ENCODE measurements at places on chromosomes 7 and 10.

DNA sequence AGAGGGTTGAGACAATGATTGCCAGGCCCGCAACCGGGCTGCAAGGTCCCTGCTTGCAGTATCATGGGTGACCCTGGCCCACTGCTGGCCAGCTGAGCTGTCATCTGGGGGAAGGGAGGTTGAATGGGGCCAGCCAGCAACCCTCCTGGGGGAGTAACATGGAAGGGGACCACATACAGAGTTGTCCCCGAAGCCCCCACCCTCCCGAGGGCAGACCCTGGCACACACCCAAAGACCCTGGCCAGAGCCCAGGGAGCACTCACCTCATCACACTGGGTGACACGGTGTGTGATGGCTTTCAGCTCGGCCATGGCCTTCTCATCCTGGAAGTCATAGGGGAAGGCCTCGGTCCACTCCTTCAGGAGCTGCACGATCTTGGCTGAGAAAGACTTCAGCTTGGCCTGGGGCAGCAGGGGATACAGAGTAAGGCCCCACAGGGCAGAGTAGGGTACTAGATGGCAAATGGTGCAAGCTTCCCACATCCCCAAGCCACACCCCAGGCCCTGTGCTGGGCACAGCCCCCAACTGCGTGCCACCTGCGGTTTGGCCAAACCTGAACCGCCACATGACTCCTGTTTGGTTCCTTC, 63.4 kb downstream of the CSGALNACT2 start:
- peak; percentile 74 for DNase-seq

- DNase-seq: no peak
Measured at GRCh38 chr10:101282947-101283346, 53.7 kb upstream of the LBX1 start.

DNA sequence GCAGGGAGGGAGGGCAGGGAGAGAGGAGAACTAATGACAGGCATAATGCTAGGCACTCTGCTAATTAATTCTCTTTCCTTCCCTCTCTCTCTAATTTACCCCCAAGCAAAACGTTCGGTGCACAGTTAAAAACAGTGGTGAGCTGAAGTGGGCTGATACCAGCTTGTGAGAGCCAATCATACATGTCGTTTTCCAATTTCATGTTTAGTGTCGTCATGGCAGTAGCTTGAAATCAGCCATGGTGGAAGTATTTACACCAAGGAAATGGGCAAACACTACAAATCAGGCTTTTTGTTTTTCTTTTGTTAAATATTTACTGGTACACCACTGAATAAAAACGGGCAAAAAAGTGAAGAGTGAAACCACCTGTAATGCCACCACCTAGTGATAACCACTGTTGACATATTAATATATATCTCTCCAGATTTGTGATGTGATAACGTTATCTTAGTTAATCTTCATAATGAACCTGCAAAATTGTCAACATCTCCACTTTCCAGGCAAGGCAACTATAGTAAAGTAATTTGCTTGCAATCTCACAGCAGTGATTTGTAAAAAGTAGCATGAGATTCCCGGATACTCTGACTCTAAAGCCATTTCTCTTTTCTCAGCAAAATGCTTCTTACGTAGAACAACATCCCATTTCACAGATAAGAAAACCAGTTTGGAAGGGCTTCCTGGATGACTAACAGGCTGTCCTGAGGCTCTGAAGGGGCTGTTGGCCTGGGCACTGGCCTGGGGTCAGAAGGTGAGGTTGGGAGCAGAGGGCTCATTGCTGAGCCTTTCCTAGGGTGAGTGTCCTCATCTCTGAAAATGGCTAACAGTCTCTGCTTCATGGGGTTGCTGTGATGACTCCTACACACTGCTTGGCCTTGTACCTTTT, 83.7 kb downstream of the ATXN7L1 start:
- DNase-seq: no peak

DNA sequence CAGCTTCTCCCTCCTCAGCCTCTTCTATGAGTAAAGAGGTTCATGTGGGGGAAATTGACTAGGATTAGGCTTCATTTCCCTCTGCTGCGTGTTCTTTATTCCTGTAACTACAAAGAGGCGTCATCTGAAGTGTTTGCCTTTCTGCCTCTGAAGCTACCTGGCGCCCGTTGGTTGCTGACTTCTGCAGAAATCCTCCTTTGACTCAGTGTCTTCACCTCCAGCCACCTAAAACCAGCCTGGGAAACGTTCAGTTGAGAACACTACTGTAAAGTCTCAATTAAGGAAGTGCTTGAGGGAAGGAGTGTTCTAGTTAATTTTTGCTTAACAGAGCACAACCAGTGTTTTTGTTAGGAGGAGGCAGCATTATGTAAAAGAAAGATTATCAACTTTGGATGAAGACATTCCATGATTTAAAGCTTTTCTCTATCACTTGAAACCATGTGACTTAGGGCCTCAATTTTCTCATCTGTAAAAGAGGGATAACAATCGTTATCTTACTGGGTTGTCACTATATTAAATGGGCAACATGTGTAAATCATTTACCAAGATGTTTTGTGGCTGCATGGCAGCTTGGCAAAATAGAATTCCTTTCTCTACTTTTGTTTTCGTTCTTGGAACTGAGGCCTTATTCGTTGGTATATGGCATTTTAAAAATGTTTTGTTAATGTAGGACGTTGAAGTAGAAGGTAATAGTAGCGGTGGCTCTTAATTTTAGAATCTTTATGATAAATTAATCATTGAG, 642.9 kb downstream of the SDK1 start:
- no peak for DNase-seq

DNA sequence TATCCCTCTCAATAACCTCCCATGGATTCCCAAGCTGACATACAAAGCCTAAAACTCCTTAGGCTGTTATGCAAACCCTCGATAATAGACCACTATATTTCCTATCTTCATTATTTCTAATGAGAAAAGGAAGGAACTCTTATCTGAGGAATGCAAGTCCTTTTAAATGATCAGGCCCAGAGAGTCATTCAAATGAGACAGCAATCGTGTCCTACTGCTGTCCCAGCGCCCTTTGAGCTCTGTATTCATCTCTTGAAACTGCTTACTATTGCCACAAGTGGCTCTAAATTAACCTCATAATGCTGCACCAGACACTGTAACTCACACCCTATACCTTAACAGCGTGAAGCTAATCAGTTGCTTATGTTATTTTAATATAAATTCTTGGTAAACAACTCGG, 182.1 kb upstream of the NAMPT start:
- no peak for DNase-seq

GRCh38 chr7:3301831-3302618, 973 bp downstream of the SDK1 start:
- no peak for DNase-seq

- DNase-seq: no peak
Measured at GRCh38 chr10:110648692-110649346, 4.7 kb downstream of the RBM20 start.

DNA sequence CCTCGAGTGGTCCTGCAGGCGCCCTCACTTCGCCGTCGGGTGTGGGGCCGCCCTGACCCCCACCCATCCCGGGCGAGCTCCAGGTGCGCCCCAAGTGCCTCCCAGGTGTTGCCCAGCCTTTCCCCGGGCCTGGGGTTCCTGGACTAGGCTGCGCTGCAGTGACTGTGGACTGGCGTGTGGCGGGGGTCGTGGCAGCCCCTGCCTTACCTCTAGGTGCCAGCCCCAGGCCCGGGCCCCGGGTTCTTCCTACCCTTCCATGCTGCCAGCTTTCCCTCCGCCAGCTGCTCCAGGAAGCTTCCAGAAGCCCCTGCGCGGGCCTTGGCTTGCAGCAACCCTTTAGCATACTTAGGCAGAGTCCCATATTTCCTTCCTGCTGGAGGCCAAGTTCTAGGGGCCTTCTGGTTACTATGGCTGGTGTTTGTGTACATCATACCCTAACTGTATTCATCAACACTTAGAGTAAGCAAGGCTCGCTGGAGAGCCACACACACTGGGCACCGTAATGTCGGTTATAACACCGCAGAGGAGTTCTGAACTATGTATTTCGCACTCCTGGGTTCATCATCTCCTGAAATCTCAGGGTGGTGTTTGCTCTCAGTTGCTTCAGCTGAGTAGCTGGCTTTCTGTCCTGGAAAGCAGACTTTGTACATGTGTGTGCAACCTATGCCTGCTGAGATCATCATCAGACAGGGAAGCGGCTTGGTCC, 471 bp downstream of the MGMT start:
- no peak for DNase-seq

DNA sequence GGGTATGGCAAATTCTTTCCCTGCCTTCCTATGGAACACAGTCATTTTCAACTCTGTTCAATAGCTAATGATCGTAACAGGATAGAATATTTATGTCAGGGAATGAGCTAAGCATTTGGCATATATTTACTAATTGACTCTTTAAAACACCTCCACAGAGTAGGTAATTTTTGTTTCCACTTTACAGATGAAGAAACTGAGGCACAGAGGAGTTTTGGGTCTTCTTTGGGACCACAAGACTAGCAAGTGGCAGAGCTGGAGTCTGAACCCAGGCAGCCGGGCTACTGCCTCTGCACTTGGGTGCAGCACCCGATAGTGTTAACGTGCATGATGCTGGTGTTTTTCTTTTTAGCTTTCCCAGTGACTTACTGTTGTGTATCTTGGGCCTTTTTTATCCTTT, 384.0 kb downstream of the SFMBT2 start:
- DNase-seq: no peak

- DNase-seq: no peak
Measured at GRCh38 chr10:31686599-31686998, 242.0 kb downstream of the ARHGAP12 start.

GRCh38 chr10:100683545-100684300, 61.7 kb upstream of the PAX2 start:
- no peak for DNase-seq

GRCh38 chr7:101880282-101881054, 63.0 kb downstream of the CUX1 start:
- DNase-seq: no peak

- no peak for DNase-seq
Measured at GRCh38 chr10:80356563-80356988, at the start of the genes DYDC1 and DYDC2. TSS of gene DYDC1 (minus strand) at chr10:80356755. CDS start at chr10:80352601, 4,154 bp downstream. TSS of gene DYDC2 (plus strand) at chr10:80356781. CDS start at chr10:80362444, 5,663 bp downstream.

DNA sequence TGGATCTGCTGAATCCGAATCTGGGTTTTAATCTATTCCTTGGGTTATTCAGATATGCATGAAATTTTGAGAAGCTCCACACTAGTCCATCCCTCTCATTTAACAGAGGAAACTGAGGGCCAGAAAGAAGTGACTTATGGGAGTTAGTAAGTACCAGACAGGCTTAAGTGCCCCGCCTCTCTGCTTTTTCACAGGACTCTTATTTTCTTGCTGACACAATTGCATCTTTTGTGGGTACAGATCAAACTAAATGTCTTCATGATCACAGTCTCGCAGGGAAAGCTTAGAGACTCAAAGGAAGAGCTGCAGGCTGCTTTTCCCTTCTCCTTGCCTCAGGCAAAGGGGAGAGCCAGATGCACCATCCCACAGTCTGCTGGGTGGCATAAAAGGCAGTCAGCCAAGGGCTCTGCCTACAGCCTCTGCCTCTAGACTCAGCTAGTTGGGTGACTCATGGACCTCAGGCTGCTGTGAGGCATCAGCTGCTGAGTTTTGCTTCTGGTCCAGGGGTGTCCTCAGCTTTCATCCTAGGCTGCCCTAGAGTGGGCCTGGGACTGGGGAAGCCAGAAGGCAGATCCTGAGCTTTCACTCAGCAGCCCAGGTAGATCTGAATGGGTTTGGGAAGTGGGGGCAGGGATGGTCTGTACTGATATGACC, 11.6 kb downstream of the GOLGA7B start:
- DNase-seq: no peak

- no peak for DNase-seq
Measured at GRCh38 chr7:50774319-50774718, 8.4 kb downstream of the GRB10 start.

- DNase-seq: no peak
Measured at GRCh38 chr10:121627876-121628581, 29.8 kb upstream of the FGFR2 start.

- no peak for DNase-seq
Measured at GRCh38 chr10:69867699-69868558, 66.2 kb downstream of the COL13A1 start.

DNA sequence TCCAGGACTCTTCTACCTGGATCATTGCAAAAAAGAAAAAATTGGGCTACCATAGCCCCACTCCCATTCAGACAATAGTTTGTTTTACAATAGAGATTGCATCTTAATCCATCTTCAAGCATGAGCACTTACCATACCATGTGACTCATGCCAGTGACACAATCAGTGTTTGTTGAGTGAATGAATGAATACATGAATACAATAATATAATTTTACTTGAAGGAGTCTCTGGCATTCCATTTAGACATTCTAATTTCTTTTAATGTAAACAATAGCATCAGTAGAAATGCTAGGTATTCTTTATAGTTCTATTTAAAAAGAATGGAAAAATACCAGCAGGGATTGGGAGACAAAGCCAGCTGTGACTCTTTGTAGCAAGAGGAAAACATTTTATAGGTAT, 141.6 kb upstream of the AKR1E2 start:
- no peak for DNase-seq

DNA sequence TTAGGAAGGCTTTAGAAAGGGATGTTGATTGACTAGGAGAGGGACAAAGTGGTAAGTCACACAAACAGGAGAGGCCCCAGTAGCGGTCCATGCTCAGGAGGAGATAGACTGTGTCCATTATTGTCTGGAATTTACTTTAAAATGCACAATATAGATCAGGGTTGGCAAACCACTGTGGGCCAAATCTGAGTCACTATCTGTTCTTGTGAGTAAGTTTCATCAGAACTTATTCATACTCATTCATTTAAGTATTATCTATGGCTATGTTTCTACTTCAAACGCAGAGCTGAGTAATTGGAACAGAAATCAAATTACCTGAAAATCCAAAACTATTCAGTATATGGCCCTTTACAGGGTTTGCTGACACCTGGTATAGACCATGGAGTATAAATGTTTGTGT, 166.5 kb downstream of the COL28A1 start:
- DNase-seq: no peak

DNA sequence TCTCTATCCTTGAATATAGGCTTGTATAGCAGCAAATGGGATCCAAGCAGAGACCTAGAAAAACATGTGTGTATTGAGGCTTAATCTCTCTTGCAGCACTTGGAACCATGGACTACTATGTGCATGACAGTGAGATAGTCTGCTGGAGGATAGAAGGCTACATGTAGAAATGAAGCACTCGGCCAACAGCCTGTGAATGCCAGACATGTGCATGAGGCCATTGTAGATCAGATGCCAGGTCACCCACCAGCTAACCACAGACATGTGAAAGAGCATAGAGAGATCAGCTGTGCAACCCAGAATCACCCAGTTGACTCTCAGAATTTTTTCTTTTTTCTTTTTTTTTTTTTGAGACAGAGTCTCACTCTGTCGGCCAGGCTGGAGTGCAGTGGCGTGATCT, 90.9 kb downstream of the NT5C2 start:
- no peak for DNase-seq

DNA sequence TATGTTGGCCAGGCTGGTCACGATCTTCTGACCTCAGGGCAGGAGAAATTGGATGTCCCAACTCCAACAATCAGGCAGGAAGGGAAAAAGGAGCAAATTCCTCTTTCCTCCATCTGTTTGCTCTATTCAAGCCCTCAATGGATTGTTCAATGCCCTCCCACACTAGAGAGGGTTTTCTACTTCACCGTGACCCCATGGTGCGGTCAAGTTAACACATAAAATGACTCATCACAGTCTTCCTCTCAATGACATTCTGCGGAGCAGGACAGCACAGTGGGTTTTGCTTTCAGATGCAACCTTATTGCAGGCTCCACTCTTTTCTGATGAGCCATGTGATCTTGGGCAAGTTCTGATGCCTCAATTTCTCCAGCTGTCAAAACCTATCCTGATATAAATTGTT, 364.9 kb downstream of the ANKRD30A start:
- DNase-seq: no peak

GRCh38 chr10:13271552-13272163, 28.2 kb downstream of the PHYH start:
- no peak for DNase-seq
